AG09309 (cell line): ENCODE measurements at places on chromosomes 3 and 15.

DNA sequence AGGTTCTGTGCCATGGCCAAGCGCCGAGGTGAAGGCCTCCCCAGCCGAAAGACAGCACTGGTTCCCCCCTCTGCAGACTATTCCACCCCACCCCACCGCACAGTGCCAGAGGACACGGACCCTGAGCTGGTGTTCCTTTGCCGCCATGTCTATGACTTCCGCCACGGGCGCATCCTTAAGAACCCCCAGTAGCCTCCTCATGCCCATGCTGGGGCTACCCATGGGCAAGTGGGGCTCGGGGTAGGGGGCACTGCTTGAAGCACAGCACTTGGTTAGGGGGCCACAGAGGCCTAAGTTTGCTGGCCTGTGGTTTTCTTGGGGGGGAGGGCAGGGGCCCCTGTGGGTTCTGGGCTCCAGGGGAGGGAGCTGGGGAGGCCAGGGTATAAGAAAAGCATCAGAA lies 4.8 kb upstream of the CHST14 start:
- no peak for DNase-seq

DNA sequence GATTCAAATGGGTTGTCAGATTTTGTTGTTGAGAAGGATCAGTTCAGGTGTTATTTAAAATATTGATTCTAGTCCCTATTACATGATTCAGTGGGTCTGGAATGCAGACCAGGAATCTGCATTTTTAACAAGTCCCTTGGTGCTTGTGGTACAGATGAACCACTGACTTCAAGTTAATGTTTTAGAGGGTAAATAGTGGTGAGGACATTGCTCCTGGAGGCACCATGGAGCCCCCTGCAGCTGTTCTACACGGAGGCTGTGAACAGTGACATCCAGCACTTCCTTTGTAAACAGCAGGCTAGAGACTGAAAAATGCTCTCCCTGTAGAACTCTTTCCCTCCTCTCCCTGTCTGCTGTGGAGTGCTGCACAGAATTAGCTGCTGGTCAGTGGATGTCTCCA lies 4.8 kb upstream of the FSIP1 start:
- DNase-seq: no peak

GRCh38 chr15:36978625-36979024 lies 121.7 kb downstream of the MEIS2 start:
- no peak for DNase-seq

GRCh38 chr3:56443372-56443771 lies 24.9 kb downstream of the ERC2 start:
- DNase-seq: no peak

GRCh38 chr3:161498259-161498921 lies 1.8 kb downstream of the OTOL1 start:
- DNase-seq: no peak

- DNase-seq: no peak
Measured at GRCh38 chr3:49639551-49639950, 34.6 kb upstream of the APEH start.

DNA sequence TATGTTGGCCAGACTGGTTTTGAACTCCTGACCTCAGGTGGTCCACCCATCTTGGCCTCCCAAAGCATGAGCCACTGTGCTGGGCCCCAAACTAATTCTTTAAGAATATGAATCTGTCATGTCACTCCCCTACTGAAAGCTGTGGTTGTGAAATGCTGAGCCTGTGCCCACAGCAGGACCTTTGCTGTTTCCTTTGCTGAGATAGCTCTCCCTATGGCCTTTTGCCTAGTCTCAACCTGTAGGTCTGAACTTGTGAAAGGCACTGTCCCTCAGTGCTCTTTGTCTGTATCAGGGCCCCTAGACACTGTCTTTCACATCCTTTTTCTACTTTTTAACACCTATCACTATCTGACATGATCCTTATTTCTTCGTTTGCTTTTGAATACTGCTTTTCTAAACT lies 62.7 kb upstream of the CCR4 start:
- DNase-seq: no peak

DNA sequence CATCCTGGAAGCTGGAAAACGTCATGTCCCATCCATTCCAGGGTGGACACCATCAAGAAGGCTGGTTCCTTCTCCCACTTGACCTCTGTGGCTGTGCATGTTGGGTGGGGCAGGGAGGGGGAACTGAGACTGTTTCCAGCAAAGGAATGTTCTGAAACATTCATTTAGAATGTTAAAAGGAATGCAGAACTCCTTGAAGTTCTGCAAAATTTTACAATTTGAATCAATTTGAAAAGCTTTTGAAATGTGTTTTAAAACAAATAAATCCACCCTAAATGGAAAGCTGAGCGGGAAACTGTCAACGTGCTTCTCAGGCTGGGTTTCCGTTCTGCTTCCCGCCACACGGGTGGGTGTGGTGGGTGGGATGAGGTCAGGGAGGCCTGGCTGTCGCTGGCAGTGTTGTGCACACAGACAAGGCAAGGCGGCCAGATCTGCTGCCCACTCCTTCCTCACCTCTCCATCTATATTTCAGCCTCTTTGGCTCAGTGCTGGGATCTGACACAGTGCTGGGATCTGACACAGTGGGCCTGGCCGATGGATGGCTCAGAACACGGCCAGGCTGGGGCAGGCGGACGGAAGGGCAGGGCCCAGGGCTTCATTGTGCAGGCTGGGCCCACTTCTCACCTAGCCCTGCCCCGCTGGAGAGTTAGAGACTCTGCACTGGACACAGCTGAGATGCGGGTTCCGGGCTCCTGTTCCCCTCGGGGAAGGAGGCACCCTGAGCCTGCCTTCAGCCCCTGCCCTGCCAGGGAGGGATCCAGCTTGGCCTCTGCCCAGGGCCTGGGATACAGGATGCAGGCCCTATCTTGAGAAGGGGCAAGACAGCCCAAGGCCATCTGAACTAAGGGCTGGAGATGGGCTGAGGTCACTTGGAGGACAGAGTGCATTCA lies 110.4 kb downstream of the TMEM266 start:
- no peak for DNase-seq

- peak; percentile 23 for DNase-seq
Measured at GRCh38 chr15:89874926-89875564, 18.7 kb downstream of the AP3S2 start.

- DNase-seq: peak; percentile 92
Measured at GRCh38 chr3:100492059-100493006, at the start of gene TMEM45A. Gene TMEM45A, plus strand, starts transcription at chr3:100492619. Its CDS starts 62,593 bp downstream, at chr3:100555212.

DNA sequence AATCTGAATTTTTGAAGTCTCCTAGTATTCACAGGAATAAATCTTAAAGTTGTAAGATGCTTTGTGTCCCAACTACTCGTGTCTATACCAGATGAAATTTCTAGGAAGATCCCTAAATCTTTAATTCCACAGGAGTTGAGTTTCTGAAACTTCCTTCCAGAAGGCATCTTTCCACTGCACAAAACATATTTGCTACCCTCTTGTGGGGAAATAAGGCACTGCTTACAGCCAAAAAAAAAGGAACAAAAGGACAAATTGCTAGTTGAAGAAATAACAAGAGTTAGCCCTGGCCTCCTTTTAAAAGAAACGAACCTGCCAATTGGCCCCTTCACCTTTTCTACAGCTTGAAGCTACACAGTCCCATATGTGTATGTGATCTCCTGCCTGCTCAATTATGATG lies 54.0 kb downstream of the TAFA4 start:
- peak; percentile 7 for DNase-seq

GRCh38 chr3:191348098-191348497 lies 17.8 kb upstream of the UTS2B start:
- no peak for DNase-seq

- DNase-seq: no peak
Measured at GRCh38 chr3:143657391-143657790, 190.9 kb downstream of the SLC9A9 start.

DNA sequence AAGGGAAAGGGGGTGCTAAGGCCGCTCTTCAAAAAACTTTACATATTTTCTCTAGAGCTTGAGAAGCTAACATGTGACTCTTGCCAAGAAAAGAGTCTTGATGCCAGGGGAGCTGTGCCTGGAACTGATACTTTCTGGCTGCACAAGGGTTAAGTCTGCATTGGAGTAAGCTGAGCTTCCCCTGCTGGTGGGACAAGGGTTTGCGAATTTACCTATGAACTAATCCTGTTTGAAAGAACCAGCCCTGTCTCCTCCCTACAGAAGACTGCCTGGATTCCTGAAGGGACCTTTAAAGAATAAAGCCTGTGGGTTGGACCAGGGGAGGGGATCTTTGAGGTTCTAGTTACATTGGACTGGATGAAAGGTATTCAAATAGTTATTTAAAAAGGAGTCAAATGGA lies 58.3 kb upstream of the EPHA3 start:
- DNase-seq: no peak

DNA sequence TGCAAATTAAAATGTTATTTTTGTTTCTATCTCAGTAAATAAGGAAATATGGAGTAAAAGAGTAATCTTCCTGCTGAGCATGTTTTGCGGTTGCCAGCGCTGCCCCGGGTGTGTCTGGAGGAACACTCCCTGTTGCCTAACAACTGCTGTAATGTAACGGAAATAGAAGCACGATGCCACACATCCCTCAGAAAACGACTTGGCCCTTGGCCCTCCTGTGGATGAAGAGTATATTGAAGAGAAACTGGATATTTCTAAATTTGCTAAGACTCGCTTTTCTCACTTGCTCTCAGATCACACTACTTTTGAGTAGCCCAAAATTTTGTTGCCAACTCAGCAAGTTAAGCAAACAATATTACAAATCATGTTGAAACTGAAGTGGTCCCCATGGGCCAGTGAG lies 18.9 kb downstream of the CX3CR1 start:
- DNase-seq: peak; percentile 88

DNA sequence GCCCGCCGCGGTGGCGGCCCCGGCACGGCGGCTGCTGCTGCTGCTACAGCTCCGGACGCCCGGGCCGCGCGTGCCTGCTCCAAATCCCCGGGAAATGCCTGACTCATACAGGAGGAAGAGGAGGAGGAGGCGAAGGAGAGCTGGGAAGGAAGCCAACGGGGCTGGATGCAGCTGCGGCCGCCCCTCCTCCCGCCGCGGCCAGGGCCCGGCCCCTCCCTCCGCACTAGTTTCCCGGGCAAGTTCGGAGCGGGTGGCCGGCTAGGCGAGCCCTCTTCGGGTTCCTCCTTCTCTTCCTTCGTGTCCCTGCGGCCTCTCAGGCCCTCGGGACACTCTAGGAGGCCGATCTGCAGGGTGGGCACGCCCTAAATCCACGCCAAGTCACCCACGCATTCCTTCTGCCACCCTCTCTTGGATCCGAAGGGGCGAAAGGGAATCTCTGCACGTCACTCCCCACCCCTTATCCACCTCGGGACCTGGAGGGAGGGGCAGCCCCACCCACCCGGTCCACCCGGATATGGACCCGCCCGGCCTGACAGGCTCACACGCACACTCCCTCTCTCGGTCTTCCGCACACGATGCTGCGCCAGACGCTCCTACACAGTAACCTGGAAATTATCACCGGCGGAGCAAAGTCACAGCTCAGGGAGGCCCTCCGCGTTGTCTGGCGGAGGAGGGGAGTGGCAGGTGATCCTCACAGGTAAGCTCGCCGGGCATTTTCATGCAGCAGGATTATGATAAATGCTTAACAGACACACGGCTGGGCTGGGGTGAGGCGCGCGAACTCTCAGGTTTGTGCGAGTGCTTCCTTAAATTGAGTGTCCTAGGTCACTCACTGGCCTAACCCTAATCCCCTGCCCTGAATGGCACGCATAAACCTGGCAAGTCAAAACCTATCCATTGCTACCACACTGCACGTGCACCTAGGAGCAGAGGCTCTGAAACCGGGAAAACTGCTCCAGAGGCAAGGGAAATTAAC lies at the start of the genes OSBPL10 and ZNF860:
Gene OSBPL10, minus strand, starts transcription at position 57 of the 976 bp plus-strand sequence. CDS start 83 bp downstream, outside the sequence.
Gene ZNF860, plus strand, starts transcription at position 545 of the 976 bp plus-strand sequence. CDS start 7,330 bp downstream, outside the sequence.
- peak; percentile 77 for DNase-seq

GRCh38 chr3:157231071-157231470 lies 71.1 kb upstream of the CCNL1 start:
- peak; percentile 69 for DNase-seq

DNA sequence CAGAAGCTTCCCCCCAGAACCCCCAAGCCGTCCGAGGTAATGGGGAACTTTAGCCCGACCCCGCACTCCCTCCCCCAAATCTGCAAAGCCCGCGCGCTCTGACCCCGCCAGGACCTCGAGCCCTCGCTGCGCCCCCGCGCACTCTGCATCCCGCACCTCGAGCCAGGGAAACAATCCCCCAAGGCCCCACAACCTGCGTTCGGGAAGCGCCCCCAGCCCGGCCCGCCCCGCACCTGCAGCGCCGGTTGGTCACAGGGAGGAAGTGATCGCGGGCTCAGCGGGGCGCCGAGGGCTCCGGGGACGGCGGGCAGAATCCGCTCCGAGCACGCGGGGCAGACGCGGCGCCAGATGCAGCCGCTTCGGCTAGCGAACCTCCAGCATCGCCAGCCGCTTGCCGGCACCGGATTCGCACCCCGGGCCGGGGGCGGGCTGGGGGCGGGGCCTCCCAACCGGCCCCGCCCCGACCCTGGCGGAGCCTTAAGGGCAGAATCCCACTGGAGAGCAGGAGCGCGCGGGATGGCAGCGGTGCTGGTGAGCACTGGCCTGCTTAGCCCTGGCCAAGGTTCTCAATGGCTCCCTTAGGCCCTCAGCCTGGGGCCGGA lies at the start of gene CAMKV:
Gene CAMKV, minus strand, starts transcription at position 382 of the 602 bp plus-strand sequence. CDS start 7,518 bp downstream, outside the sequence.
- no peak for DNase-seq

DNA sequence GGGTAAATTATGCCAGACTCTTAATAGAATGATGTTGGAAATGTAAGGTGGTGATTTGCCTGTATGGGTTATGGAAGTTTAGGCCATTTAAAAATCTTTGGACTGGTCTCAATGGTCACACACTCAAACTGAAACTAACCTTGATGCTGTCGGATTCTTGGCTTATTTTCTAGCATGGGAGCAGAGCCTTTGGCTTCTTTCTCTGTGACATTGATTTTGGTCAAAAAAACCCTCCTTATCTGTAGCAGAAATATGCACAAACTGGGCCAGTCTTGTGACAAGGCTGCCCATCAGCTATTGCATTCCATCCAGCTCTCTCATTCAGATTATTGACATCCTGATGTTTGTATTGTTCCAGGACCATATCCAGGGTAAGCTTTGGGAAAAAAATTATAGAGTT lies 35.9 kb downstream of the ARPP21 start:
- no peak for DNase-seq

GRCh38 chr3:49100046-49100615 lies 4.4 kb downstream of the QARS1 start:
- DNase-seq: no peak

- no peak for DNase-seq
Measured at GRCh38 chr15:63626955-63627354, 29.8 kb downstream of the FBXL22 start.

DNA sequence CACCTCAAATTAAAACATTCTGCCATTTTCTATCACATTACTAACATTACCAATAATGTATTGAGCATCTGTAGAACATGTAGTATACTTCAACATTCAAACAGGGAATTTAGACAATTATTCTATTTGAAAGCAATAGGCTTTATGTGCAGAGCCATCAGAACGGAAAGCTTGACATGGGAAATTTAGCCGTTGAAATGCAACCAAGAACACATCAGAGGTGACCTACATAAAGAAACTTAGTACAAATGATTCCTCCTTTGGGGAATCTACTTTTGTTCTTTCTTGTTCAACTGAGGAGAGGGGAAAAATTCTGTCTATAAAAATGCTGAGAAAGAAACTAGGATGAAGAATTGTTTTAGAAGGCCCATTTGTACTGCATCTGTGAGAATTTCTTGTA lies 38.6 kb upstream of the RBMS3 start:
- DNase-seq: no peak

- peak; percentile 76 for DNase-seq
Measured at GRCh38 chr3:29764603-29765254, 483.9 kb downstream of the RBMS3 start.

GRCh38 chr15:47432826-47433225 lies 284.5 kb upstream of the SEMA6D start:
- DNase-seq: no peak

GRCh38 chr15:78739996-78740903 lies 71.0 kb downstream of the ADAMTS7 start:
- no peak for DNase-seq

GRCh38 chr15:50850003-50850402 lies 58.5 kb upstream of the AP4E1 start:
- DNase-seq: no peak

- DNase-seq: no peak
Measured at GRCh38 chr3:42905740-42906069, 237 bp upstream of the ZNF662 start.
